GM13977 (cell line): ENCODE measurements at places on chromosomes 4 and X.

- no peak for DNase-seq
Measured at GRCh38 chr4:55851885-55852284, 1.6 kb upstream of the EXOC1 start.

DNA sequence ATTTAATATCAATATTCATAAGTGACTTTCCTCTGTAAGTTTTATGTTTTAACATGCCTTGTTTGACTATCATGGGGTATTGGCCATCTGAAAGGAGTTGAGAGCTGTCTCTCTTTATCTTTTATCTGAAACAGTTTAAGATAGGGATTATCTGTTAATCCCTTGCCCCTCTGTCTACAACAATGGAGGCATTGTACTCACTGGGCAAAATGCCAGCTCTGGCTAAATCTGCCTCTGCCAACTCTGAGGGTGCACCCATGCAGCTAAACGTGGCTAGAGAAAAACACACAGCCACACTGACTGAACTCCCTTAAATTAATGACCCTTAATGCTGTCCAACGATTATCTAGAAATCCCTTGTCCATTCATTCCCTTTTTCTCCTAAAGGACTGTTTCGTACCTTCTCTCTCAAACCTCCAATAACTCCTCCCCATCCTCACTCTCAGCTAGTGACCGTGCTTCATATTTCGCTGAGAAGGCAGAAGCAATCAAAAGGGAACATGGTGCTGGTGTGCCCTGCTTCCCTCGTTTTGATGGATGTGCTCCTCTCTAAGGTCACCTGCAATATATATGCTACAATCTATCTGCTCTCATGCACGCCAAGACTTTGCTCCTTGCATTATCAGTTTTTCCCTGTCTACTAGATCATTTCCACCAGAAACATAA is 10.3 kb downstream of the PHKA2 start:
- DNase-seq = no peak

DNA sequence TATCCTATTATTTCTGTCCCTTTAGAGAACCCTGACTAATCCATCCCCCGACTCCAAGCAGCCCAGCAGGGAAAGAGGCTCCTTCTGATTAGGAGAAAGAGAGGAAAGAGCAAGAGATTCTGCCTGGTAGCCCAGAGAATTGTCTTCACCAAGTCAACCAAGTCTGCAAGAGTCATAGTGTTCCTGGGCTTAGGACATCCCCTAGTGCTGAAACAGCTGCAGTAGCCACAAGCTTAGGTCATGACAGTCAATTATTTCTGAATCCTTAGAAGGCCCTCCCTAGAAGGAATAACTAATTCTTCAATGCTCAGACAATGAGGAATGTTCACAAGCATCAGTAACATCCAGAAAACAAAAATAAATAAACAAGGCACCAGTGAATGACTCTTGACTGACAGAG is 480.3 kb upstream of the GRIA3 start:
- DNase-seq = no peak

DNA sequence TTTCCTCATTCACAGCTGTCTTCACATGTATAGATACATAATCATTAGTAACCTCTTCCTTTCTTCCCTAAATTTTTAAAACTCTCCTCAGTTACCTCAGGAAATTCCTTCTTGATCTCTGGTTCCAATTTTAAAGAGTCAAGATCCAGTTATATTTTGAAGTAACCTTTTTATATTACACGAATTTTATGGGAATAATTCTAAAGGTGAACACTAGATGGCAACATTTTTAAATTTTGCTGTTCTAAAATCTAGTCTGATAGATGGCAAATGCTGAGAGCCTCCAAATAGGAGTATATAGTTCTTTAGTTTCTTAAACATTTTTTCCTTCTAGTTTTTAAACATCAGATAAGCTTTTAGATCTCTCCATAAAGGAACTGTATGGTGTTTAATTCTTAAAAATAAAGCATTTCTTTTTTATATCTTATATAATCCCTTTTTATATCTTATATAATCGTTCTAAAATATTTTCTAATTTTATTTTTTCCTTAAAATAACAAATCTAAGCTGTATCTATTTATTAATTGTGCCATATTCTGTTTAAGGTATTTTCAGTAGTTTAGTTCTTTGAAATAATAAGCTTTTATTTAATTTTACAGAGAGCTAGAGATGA is 37.9 kb upstream of the PAPSS1 start:
- no peak for DNase-seq

GRCh38 chrX:69024931-69025330 is 140.3 kb downstream of the PJA1 start:
- DNase-seq = no peak

- DNase-seq = no peak
Measured at GRCh38 chrX:13717700-13718472, 16.5 kb downstream of the TRAPPC2 start.
